ENCODE measurements at places on chromosomes 1 and 21. TPM values are rescaled to one million over a fixed set of nuclear protein-coding genes. Genes with fewer than 3 reads are reported as not detected.

TSTD1 gene
- total RNA-seq: 2.5 TPM

DNAJC16 gene
- 22.3 TPM for total RNA-seq

LCE3E gene
- not detected for total RNA-seq

SPRR1A gene
- total RNA-seq: not detected

DNA sequence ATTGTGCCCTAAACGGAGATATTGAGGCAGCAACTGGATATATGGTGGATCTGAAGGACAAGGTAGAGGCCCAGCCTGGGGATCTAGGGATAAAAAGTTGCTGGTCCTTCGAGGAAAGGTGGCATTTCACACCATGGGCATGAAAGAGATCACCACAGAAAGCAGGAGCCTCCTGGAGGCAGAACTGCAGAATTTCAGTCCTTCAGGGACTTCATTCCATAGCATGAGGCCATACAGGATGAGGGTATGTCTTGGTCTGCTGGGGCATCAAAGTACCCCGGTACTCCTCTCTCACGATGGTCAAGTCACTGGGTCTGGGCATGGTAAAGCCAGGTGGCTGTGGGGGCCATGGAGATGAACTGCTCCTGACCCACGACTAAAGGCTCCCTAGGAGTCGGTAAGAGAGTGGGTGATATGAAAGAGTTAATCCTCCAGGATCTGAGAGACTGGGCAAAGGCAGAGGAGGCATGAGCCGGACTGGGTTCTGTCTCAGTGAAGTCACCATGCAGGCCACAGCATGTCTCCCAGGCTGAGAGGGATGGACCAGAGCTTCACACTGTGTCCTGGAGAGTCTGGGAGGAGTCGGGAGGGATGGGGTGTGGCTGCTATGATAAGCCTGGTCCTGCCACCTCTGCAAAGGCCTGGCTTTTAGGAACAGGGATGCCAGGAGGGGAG, 5.8 kb upstream of the SPRR5 start:
- no peak for DNase-seq
- H3K27ac ChIP-seq: no peak overlapping the region
- no peak overlapping the region for H3K4me3 ChIP-seq

DNA sequence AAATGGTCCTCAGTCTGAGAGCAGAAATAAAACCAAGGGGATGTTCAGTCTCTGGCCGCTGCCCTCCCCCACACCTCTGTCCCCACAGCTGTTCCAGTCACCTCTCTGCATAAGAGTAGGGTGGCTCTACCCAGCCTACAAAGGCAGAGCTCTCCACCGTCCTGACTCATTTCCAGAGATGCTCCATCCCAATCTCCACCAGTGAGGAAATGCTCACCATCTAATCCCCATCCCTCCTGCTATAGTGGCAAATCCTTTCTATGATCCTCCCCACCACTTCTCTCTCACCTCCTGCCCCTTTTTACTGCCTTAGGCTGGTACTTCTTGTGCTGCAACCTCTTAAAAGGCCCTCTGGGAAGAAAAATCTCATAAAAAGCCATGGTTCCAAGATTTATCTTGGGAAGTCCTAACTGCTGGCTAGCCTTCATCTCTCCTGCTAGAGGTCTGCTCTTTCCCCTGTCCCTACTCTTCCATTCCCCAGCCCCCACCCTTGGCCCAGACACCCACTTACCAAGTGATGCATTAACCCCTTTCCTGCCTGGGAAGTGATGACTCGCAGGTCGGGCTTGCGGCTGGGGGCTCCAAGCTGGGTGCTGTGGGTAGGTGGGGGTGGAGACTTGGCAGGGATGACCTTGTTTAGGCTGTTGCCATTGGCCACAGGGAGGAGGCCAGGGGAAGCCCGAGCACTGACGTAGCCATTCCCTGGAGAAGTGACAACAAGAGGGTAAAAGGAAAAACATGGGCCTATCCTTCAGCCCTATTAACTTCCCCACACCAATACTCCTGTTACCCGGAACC, 23.9 kb downstream of the MEF2D start:
- peak overlapping the region; percentile 97 for H3K27ac ChIP-seq
- no peaks in the 10 kb centered on the region for H3K27me3 ChIP-seq
- peaks cover 95% of the 10 kb centered on the region for H3K4me1 ChIP-seq
- peak; percentile 78 for DNase-seq
- H3K4me3 ChIP-seq: peak overlapping the region; percentile 17
- H3K36me3 ChIP-seq: peaks cover 100% of the 10 kb centered on the region

- peak overlapping the region; percentile 88 for H3K27ac ChIP-seq
- no peak for DNase-seq
- no peaks in the 10 kb centered on the region for H3K27me3 ChIP-seq
- H3K4me3 ChIP-seq: peak overlapping the region; percentile 42
Measured at GRCh38 chr21:42527127-42527488, 13.5 kb downstream of the SLC37A1 start.

GRCh38 chr1:76190749-76191424, 116.3 kb downstream of the ST6GALNAC3 start:
- no peak overlapping the region for H3K4me3 ChIP-seq
- DNase-seq: no peak
- H3K27ac ChIP-seq: no peak overlapping the region
- no peaks in the 10 kb centered on the region for H3K27me3 ChIP-seq
- H3K36me3 ChIP-seq: no peaks in the 10 kb centered on the region

GRCh38 chr21:37748351-37748750, 167.9 kb downstream of the KCNJ6 start:
- no peaks in the 10 kb centered on the region for H3K27me3 ChIP-seq
- H3K4me1 ChIP-seq: no peaks in the 10 kb centered on the region
- no peak for DNase-seq
- H3K4me3 ChIP-seq: no peak overlapping the region
- no peak overlapping the region for H3K27ac ChIP-seq

DNA sequence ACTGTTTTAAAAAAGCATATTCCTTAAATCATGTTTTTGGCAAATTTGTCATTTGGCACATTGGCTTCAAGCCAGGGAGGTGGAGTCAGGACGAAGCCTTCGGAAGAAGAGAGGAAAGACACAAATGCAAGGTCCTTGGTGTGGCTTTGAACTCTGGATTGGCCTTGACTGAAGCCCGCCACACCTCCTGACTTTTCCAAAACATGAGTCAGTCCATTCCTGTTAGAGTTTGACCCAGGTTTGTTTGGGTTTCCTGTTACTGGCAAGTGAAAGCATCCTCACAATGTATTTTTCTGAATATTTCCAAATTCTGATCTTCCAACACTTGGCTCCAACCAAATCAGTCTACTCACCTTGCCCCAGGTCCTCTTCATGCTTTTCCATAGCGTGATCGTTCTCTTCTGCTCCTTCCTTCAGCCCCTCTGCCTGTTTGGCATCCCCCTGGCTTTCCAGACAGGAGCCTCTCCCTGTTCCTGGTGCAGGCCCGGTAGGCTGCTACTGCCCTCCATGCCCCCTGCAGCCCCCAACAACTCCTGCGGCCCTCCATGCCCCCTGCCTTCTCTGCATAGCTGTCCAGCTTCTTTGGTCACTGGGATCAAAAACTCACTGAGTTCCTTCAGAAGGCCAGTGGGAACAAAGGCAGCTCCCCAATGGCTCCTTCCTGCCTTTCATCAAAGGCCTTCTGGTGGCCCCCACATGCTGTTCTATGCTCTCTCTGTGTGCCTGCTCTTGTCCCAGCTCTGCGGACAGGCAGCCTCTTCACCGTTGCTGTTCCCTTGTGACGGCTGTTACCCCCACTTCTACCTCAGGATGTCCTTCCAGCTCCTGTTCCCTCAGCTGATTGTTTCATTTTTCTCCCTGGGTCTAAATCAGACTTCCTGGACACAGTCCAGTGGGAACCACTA, 30.4 kb upstream of the SLC30A1 start:
- no peak overlapping the region for H3K27ac ChIP-seq
- H3K4me3 ChIP-seq: no peak overlapping the region
- H3K36me3 ChIP-seq: no peaks in the 10 kb centered on the region
- no peak for DNase-seq
- no peaks in the 10 kb centered on the region for H3K27me3 ChIP-seq

DNA sequence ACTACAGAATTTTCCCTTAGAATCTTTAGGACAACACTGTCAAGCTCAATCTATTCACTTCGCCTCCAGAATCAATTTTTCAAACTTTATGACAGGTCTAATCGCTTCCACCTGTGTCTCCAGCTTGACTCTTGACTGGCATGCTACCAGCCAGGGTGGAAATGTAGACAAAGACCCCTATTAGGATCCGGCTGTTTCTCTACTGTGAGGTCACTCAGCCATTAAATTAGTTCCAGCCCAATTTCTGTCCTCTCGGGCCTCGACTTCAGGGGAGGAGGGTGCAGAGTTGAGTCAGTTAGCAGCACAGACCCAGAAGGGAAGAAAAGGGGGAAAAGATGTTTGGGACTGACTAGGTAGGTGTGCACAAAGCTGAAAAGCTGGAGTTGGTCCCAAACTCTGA, 78.5 kb downstream of the HLCS start:
- no peak overlapping the region for H3K4me3 ChIP-seq
- H3K4me1 ChIP-seq: peaks cover 4% of the 10 kb centered on the region
- H3K27me3 ChIP-seq: no peaks in the 10 kb centered on the region
- H3K36me3 ChIP-seq: peaks cover 3% of the 10 kb centered on the region
- H3K27ac ChIP-seq: no peak overlapping the region

DNA sequence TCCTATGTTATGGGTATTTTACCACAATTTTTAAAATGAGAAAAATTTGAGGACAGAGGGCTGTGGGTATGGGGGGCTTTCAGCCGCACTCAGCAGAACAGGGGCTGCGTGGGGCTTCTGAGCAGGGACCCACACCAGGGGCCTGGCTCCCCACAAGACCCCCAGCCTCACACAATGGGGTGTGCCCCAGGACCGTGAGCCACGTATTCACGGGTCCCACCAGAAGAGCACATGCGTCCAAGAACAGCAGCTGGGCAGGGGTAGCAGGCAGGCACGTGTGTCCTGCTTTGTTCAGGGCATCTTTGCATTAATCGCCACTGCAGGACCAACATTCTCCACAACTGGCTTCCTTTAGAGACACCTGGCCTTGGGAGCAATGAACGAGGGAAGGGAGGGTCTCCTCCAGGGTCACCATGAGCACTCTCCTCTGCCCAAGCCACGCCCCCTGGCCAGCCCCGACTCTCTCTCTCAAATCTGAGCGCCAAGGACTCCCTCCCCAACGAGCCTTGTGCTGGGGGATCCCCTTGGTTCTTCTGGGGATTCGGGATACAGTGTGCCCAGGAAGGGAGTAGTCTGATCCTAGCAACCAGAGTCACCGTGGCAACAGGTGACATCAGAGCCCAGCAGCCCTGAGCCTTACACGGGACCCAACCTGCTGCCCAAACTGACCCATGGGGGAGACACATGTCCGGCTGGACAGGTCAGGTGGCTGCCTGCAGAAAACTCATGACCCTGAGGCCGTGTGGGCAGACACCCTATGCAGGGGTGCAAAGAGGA, 7.4 kb upstream of the ARF1 start:
- peaks cover 9% of the 10 kb centered on the region for H3K27me3 ChIP-seq
- DNase-seq: peak; percentile 15
- H3K4me1 ChIP-seq: no peaks in the 10 kb centered on the region
- no peaks in the 10 kb centered on the region for H3K36me3 ChIP-seq
- H3K27ac ChIP-seq: no peak overlapping the region

DNA sequence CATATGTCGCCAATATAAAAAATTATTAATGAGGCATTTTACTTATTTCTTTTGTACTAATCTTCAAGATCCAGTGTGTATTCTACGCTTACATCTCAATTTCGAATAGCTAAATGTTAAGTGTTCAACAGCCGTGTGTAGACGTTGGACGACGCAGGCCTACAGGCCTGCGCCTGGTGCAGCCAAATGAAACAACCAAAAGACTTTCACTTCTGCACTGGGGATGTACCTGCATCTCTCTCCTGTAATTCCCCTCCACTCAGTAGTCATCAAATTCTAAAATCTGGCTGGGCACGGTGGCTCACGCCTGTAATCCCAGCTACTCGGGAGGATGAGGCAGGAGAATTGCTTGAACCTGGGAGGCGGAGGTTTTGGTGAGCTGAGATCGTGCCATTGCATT, 76.8 kb upstream of the HNRNPU start:
- DNase-seq: no peak
- H3K4me3 ChIP-seq: no peak overlapping the region
- no peaks in the 10 kb centered on the region for H3K4me1 ChIP-seq
- no peak overlapping the region for H3K27ac ChIP-seq
- no peaks in the 10 kb centered on the region for H3K36me3 ChIP-seq

DNA sequence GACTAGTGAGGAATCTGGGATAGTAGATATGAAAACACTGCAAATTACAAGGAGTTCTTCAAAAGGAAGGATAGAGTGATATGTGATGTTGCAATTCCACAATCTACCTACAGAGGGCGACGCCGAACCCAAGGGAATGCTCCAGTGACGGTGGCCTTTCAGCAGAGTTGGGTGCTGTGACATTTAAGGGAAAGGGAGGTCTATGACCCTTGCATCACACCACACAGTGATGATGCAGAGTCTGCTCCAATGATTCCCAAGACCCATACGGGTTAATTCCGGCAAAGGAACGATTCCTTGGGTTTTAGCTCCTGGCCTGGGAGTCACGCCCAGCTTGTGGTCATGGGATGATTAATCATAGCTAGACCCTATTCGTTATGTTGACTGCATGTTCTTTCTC, 123.0 kb upstream of the IGSF21 start:
- H3K27me3 ChIP-seq: no peaks in the 10 kb centered on the region
- H3K4me3 ChIP-seq: no peak overlapping the region
- H3K27ac ChIP-seq: no peak overlapping the region
- DNase-seq: no peak
- no peaks in the 10 kb centered on the region for H3K4me1 ChIP-seq
- H3K36me3 ChIP-seq: no peaks in the 10 kb centered on the region
